ENCODE measurements at places on chromosomes 1 and 21.

DNA sequence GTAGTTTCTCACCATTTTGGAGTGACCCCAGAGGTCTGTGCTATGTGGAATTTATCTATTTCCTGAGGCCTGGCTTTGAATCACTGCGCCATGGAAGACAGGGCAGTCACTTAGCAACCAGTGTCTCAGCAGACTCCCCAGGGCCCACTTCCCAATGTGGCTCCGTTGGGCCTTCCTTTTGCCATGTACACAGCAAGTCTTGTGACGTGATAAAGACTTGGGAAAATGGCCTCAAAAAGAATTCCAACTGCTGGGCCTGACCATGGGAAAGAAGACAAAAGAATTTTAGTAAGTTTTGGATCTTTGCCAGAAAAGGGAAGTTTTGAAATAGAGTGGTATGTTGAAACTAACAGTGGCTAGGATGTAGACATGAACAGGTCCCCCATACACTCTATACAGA, 36.2 kb downstream of the TLR5 start:
- no peak for DNase-seq

DNA sequence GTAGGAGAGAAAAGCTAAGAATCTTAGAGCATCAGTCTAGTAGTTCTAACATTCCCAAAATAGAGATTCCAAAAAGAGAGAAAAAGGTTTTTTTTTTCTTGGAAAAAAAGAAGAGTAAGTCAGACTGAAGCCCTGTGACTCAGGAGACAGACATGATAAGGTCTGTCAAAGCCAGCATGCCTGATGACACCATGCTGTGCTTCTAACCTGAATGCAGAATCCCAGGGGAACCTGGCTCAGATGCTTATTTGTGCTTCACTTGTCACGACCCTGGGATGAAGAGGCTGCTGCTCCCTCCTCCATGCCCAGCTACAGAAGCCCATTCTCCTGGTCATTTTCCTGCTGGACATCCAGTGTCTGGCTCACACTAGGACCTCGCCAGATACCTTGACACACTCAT, 44.3 kb downstream of the ERICH3 start:
- DNase-seq, result no peak

GRCh38 chr1:2042830-2043773, 7.1 kb upstream of the PRKCZ start:
- DNase-seq, result no peak

GRCh38 chr1:154967331-154967950, 3.1 kb downstream of the SHC1 start:
- DNase-seq, result no peak

GRCh38 chr1:910311-910880, 13.3 kb upstream of the SAMD11 start:
- DNase-seq, result no peak

DNA sequence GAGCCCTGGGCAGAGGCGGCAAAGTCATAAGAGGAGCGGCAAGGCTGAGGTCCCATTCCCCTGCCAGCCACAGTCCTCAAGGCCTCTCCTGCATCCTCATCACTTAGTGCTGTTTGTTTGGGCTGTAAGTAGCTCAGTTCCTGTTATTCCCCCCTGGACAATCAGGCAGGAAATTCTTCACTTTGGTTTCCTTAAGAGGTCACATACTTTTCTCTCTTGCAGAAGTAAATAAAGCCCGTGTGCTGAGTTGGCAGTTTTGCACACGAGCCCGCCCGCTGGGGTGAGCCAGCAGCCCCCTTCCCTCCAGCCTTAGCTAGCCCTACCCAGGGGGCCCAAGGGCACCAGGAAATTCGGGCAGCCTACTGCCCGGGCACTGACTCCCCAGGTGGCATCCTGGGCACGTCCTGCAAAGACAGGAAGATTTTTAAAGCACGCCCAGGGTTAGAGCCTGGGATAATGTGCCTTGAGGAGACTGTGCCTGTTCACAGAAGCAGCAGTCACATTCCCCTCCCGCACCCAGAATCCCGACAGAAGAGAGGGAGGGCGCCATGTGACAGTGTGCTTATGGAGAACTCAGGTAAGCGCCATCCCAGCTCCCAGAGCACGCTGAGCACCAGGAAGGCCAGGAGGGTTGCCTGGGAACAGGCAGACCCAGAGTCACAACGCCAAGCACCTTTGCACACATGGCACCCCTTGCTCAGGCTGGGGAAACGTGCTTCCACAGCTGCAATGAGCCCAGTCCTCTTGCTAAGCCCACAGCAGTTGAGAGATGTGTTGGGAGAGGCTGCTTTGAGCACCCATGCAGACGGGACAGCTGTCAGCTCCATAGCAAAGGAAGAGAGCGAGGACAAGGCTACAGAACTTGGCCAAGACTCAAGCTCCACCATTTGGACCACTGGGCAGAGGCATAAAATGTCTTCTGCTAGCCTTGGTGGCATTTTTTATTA, 144.5 kb upstream of the TMEM51 start:
- DNase-seq, result no peak

Measured in fibroblast of gingiva (primary cell).